SK-MEL-5 (cell line): ENCODE measurements at places on chromosomes 1 and 21. TPM values are rescaled to one million over a fixed set of nuclear protein-coding genes. Genes with fewer than 3 reads are reported as not detected.

NUDT4B gene
- total RNA-seq = 19.0 and 26.8 TPM in 2 replicates

DNA sequence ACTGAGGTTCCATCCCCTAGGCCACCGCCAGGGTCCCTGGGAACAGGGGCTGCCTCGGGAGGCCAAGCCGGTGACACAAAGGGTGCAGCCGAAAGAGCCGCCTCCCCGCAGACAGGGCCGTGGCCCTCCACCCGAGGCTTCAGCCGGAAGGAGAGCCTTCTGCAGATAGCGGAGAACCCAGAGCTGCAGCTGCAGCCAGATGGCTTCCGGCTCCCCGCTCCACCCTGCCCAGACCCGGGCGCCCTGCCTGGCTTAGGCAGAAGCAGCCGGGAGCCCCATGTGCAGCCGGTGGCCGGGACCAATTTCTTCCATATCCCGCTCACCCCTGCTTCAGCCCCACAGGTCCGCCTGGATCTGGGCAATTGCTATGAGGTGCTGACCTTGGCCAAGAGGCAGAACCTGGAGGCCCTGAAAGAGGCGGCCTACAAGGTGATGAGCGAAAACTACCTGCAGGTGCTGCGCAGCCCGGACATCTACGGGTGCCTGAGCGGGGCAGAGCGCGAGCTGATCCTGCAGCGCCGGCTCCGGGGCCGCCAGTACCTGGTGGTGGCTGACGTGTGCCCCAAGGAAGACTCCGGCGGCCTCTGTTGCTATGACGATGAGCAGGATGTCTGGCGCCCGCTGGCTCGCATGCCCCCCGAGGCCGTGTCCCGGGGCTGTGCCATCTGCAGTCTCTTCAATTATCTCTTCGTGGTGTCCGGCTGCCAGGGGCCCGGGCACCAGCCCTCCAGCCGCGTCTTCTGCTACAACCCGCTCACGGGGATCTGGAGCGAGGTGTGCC, 1.4 kb downstream of the KLHDC7A start:
- DNase-seq = no peak

C1orf226 gene
- 1.2 and 1.8 TPM in 2 replicates for total RNA-seq

- DNase-seq = no peak
Observed at GRCh38 chr1:235077571-235078479, 50.8 kb downstream of the TOMM20 start.

GALE gene
- 82.3 and 82.4 TPM in 2 replicates for total RNA-seq

GRCh38 chr1:110464340-110464739, 13.4 kb downstream of the PROK1 start:
- DNase-seq = no peak

DNA sequence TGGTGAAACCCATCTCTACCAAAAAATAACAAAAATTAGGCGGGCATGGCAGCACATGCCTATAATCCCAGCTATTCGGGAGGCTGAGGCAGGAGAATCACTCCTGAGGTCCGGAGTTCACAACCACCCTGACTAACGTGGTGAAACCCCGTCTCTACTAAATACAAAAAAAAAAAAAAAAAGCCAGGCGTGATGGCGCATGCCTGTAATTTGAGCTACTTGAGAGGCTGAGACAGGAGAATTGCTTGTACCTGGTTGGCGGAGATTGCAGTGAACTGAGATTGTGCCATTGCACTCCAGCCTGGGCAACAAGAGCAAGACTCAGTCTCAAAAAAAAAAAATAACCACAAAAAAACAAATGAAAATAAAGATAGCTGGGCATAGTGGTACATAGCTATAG, 42.3 kb downstream of the CC2D1B start:
- DNase-seq = no peak

GRCh38 chr1:94334764-94335163, 83.4 kb upstream of the ABCD3 start:
- no peak for DNase-seq

GRCh38 chr21:42459546-42460215, 36.3 kb downstream of the RSPH1 start:
- no peak for DNase-seq

DNA sequence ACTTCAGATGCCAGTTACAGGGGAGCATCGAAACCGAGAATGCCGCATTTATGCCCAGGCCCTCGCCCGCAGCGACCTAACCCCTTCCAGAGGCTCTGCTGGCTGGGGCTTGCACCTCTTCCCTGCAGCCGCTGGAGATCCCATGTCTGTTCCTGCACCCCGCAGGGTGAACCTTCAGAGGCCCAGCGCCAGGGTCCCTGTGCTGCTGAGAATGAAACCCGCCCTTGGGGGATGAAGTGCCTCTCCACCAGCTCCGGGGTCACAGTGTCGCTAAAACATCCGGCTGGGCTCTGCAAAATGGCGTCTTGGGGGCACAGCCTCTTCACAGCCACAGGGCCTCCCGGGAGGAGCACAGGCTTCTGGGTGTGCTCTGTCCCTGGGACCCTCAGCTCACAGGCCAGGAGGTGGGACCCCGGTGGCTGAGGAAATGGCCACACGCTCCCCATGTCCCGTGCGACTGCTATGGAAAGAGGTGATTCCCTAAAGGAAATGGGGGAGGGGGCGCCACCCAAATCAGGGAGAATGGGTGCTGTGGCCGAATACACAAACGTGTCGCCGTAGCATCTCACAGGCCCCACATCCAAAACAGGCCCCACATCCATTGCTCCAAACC, 39.9 kb upstream of the TSPEAR start:
- DNase-seq = no peak

DNA sequence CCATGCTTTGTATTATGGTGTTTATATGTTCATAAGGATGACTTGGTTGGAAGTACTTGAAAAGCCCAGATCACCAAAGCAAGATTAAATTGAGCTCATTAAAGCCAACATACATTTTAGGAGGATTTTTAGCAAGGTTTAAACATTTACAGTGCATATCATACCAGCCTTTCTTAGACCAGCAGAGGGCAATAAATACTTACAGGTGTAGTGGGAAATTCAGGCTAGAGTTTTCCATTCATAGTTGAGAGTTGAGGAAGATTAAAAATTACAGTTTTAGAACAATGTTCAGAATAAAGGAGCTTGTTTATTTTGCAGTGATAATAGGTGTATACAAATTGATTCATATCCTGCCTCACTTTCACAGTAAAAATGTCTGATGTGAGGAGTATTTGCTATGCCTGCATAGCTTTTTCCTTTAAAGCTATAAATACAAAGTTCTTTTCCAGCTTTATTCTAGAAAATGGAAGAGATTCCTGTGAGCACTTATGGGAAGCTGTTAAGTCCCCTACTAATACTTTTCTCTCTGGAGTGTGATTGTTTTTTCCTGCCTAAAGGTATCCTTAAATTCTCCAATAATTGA, 35.3 kb downstream of the DTL start:
- DNase-seq = peak; percentile 65

DNA sequence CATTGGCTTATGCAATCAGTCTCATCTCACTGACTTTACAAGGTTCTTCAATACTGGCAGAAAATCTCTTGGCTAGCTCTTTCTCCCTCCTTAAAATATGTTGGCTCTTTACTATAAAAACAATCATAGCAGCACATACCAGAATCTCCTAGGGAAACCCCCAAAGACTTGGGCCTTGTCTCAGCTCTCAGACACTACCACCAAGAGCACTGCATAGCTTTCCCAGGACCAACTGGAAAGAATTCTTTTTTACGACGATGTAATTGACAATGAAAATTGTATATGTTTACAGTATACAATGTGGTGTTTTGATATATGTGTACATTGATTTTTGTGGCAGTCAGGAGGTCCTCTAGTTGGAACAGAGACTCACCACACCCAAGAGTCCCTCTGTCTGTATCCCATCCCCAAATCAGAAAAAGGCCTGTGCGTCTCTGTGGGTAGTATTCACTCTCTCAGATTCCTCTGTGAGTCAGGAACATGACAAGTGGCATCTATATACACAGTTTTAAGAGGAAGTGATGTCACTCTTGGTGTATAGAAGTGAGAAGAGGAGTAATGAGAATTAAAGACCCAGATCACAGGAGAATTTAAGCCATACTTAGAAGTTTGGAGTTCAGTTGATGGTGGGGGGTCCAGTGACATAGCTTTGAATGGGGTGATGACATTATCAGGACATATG, 21.1 kb downstream of the SMAP2 start:
- DNase-seq = no peak

TSSK3 gene
- total RNA-seq = 0.32 and 2.6 TPM in 2 replicates

GRCh38 chr1:228287541-228288425, 79.9 kb downstream of the OBSCN start:
- DNase-seq = no peak

NBPF3 gene
- total RNA-seq = 5.4 and 6.2 TPM in 2 replicates

GRCh38 chr1:190172651-190173430, 304.8 kb downstream of the BRINP3 start:
- peak; percentile 8 for DNase-seq

PDZK1IP1 gene
- not detected in 2 replicates for total RNA-seq

RGS1 gene
- total RNA-seq = 0.16 and 0.29 TPM in 2 replicates

DNA sequence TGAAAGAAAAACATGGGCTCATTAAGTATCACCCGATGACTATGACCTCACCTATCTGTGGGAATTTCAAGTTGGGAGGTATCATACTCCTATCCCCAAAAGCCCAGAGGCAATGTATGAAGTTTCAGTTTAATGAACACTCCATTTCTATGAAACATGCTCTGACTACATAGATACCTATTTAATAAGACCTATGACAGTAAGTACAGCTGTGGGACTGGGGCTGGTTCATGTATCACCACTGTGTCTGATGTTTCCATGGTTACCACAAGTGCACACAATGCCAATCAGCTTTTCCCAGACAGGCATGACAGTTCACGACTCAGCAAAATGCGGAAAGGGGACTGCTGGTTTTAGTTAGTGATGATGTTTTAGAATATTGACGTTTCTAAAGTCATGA, 167.7 kb downstream of the SIPA1L2 start:
- no peak for DNase-seq

DNA sequence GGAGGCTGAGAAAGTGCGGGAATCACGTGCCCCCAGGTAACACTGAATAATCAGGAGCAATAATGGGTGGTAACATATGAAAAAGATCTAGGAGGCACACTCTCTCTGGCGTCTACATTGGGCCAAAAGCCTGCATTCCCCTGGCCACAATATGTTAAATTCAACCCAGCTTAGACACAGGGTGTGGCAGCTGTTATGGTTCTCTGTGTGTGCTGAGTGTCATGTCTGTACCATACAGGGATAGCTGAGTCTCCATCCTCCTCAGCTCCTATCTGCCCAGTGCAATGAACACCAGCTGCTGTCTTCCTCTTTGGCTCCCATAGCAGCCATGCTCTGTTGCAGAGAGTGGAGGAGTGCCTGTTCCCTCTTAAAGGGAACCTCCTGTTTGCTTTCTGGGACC, 14.3 kb downstream of the S100A11 start:
- DNase-seq = no peak

DNA sequence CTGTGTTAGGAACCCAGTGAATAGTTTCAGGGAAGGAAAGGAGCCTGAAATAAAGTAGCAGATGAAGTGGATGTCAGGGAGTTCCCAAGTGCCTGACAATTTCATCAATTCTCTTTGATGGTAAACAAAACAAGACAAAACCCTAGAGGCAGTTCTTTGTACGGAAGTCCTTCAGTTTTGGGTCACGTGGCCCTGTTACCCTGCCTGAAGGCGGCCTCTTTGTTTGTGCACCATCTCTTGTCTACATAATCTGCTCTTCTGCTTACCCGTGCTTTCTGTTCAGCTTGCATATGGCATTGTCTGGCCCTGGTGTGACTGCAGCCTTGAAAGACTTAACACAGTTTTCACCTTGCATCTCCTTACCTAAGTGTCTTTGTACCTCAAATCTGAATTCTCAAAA, 166.7 kb upstream of the DUSP10 start:
- no peak for DNase-seq

- no peak for DNase-seq
Observed at GRCh38 chr1:165387961-165388360, 31.4 kb upstream of the LMX1A start.

DNA sequence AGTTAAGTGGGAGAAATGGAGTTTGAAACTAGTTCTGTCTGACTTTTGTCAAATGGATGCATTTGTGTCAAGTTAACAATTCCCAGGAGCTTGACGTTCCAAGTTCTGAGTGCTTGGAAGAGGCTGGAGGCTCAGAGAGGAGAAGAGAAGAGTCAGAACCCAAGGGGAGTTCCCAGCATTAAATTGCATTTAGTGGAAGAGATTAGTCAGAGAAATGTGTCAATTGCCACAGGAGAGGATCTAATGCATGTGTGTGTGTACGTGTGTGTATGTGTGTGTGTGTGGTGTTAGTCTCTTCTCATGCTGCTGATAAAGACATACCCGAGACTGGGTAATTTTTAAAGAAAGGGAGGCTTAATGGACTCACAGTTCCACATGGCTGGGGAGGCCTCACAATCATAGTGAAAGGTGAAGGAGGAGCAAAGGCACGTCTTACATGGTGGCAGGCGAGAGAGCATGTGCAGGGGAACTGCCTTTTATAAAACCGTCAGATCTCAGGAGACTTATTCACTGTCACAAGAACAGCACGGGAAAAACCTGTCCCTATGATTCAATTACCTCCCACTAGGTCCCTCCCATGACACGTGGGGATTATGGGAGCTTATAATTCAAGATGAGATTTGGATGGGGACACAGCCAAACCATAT, 101.5 kb upstream of the TMEM51 start:
- no peak for DNase-seq

WDR26 gene
- total RNA-seq = 40.3 and 44.4 TPM in 2 replicates

DNA sequence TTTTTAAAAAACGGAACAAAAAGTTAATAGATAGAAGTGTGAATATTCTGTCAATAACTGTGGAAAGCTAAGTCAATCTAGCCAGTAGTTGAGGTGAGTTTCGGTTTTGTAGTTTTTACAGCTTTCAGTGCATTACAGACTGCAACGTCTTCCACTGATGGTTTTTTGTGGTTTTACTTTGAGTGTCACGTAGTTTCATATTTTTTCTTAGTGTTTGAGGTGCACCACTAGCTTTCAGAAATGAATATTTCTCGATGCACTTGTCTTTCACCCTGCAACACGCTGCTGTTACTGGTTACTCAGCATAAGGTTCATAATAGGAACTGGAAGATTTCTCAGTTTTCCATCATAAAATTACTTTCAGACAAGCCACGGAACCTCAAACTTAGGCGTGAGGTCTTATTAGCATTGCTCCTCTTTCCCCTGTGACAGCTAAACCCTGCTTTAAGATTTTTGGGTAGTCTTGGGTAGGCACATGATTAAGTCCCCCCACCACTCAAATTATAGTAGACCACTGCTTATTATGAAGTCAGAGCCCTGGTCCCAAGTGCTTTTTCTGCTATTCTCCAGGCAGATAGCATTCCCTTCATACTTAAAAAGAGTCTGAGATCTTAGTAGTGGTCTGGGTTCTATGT, 1412.7 kb downstream of the KCNT2 start:
- DNase-seq = no peak

NEGR1 gene
- not detected in 2 replicates for total RNA-seq

DNA sequence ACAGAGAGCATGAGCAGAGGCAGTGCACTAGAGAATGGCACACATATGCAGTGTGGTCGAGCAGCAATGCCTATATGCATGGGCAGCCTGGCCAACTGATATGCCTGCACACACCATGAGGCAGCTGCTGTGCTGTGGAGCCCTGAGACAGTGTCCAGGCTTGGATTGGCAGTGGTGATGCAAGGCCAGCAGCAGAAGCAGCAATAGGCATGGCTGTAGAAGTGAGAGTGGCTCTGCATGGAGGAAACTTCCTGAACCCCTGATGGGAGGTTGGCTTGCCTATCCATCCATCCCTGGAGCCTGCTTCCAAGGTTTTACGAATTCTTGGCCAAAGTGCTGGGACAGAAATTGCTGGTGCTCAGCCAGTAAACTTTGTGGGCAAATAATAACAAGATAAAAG, 89.7 kb downstream of the DIRAS3 start:
- no peak for DNase-seq
